ENCODE measurements at places on chromosomes 11 and 22. TPM values are rescaled to one million over a fixed set of nuclear protein-coding genes. Genes with fewer than 3 reads are reported as not detected.

- DNase-seq, result no peak
Measured at GRCh38 chr11:96942855-96943254, 553.0 kb downstream of the JRKL start.

DNA sequence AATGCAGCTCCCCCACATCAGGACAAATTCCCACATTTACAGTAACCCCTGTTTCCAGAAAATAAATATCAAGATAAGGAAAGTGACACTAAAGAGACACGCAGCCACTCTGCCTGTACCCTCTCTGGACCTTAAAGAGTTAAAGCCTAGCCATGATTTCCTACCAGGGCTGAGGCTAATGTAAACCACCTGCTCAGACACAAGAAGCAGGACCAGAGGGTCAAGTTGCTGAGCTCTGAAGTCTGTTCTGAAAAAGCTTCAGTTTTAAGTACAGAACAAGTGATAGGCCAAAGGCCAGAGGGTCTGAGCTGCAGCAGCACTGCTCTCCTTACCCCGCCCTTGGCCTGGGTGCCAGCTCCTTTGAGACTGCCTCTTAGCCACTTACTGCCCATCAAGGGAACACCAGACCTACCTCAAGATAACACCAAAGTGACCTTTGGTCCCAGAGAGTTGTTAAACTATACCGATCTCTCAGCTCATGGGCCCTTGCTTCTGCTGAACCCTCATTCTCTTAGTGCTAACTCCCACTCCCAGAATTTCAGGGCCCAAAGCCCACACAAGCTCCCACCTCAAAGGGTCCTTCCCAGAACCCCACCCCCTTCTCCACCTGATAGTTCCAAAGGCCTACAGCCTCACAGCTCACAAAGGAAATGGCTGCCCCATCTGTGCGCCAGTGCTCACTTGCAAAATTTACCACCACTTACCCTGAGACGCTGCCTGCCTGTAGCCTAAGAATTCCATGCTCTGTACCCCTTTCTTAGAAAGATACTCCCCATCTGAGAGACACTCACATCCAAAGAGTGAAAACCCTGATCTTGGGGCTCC, 40.5 kb downstream of the IL18BP start:
- no peak for DNase-seq

KCNJ5 gene
- 4.8 TPM for polyA plus RNA-seq

- DNase-seq, result no peak
Measured at GRCh38 chr11:61697764-61698163, 17.6 kb downstream of the DAGLA start.

DNA sequence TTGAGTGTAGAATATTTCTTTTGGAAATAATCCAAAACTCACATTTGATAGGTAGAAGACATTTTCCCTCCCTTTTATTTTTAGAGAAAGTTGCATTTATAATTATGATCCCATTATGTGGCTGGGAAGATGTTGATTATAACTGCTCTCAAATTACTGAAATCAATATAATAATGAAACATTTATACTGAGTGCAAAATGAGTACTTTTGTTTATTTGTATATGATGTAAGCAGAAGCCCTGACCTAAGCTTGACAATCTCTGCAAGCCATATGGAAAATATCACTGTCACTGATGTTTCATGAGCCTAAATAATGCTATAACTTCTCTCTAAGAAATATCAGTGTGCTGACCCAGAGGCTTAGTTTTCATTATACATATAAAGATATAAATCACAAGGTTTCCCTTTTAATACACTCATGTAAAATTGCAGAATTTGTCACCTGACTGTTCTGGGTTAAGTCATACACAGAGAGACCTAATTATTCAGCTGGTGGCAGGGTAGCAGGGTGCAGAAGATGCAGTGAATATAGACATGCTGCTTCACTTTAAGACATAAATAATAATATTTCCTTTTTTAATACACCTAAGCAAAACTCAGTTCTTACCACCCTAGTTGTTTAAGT, 99.2 kb downstream of the BBOX1 start:
- DNase-seq, result no peak

TRIM51 gene
- not detected for polyA plus RNA-seq

DNA sequence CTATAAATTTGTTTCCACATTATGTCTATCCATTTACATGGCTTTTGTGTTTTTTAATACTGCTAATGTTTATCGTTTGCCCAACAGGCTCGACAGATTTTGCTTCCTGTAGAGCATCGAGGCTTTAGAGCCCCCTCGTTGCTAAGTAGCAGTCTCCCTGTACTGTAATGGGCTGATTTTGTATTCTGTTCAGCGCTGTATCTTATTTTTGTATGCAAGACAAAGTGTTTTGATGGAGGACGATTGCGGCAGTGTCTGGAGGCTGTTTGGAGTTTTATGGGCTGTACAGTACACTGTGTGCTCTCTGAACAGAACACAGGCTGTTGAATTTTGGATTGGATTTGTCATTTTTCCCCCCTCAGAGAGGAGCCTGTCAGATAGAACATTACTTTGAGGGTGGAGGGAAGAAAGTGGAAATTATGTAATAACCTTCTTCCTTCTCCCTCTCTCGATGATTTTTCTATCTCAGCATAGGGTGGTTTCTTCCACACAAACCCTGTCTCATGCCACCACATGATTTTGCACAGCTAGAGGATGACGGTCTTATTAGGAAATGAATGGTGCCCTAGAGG, 104.4 kb downstream of the ZBTB16 start:
- no peak for DNase-seq

DNA sequence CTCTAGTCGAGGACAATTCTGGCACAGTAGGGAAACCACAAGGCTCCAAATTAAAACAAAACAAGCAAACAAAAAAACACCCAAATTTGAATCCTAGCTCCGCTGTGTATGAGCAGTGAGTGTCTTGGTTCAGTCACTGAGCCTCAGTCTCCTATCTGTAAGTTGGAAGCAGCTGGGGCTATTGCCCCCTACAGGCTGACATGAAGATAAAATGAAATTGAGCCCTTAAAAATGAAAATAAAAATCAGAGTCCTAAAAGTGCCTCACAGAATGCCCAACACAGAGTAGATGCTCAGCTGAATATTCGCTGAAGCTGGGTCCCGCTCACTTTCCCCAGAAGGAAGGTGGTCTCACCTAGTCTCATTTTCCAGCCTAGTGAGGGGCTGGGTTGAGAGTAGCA, 65.2 kb downstream of the PDE2A start:
- no peak for DNase-seq

MRGPRX4 gene
- not detected for polyA plus RNA-seq

DNA sequence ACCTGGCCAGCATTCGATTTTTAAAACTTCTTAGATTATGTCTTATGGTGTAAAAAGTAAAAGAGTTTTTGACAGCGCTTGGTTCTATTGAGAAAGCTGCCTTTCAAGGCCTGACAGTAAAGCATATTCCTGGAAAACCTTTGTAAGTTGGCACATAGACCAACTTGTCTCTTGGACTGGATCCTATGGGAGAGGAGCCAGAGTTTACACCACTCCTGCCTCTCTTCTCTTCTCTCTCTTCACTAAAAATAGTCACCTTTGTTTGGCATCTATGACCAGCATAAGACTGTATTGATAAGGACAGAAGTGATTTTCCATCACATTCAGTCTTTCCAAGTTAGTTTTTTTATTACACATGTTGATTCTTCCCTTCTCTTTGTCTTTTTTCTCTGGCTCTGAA, 33.7 kb downstream of the CSRP3 start:
- no peak for DNase-seq

SAC3D1 gene
- polyA plus RNA-seq, result 9.9 TPM

DNA sequence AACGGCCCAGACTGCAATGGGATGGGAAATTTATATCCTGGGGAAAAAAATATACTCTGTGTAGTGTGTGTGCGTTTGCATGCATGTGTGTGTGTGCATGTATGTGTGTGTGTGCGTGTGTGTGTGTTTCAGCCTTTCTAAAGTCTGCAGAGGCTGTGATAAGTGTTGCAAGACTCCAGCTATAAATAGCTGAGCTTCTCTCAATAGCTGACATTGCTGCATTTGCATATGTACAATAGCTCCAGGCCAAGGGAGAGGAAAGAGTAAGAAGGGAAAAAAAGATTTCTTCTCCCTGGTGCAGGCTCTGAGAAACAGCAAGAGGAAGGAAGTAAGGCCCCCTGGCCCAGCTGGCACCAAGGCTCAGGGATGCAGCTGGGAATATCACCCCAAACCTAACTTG, 483.0 kb downstream of the MN1 start:
- DNase-seq, result no peak

KIAA1671 gene
- 24.8 TPM for polyA plus RNA-seq

MAP4K2 gene
- polyA plus RNA-seq, result 17.0 TPM

ANKK1 gene
- 0.21 TPM for polyA plus RNA-seq

GRCh38 chr22:49613108-49613507, 214.6 kb downstream of the BRD1 start:
- no peak for DNase-seq

- no peak for DNase-seq
Measured at GRCh38 chr11:10139143-10139542, 154.9 kb downstream of the SBF2 start.

SCT gene
- polyA plus RNA-seq, result 0.76 TPM

DNA sequence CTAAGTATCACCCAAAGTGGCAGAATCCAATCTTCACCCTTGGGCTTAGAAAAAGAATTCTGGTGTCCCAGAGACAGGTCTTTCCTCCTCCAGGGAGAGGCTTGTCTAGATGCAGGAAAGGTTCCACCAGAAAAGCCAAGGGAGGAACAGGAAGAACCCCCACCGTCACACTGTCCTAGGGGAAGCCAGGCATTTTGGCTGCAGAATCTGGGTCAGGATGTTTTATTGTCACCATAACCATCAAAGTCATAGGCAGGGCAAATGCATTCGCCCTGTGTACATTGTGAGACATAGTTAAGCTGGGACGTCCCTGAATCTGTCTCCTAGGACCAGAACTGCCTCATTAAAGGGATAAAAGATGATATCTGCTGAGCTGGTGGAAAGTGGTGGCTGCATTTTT, 590.5 kb downstream of the OPCML start:
- no peak for DNase-seq

TCN1 gene
- not detected for polyA plus RNA-seq

DNA sequence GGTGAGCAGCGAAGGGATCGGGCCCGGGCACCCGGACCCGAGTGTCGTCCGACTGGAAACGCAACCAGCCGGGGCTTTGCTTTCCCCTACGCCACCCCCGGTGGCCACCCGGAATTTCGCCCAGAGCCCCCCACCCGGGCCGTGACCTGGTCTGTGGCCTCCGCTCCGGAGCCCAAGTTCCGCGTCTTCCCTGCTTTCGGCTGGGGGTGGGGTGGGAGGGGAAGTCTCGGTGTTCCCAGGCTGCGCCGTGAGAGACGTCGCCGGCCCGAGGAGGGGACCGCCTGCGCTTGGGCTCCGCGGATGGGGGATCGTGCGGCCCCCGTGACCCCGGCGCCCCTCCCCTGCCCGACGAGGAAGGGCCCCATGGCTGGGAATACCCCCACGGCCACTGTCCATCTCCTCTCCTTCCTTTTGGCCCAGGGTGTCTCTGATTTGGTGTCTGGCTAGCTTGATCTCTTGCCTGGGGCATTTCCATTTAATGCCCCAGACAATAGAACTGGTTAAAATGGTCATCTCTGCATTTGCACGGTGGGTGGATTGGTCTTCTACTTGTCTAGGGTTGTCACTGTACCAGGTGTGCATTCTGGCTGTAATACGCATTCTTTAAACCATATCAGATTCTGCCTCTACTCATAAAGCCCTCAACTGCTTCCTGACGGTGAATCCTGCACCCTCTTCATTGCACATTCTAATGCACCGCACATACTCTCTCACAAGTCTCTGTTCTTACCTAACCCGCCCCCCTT, 789 bp downstream of the SIK2 start:
- peak; percentile 20 for DNase-seq

GRCh38 chr11:107864591-107864990, 6.0 kb upstream of the SLC35F2 start:
- no peak for DNase-seq

DNA sequence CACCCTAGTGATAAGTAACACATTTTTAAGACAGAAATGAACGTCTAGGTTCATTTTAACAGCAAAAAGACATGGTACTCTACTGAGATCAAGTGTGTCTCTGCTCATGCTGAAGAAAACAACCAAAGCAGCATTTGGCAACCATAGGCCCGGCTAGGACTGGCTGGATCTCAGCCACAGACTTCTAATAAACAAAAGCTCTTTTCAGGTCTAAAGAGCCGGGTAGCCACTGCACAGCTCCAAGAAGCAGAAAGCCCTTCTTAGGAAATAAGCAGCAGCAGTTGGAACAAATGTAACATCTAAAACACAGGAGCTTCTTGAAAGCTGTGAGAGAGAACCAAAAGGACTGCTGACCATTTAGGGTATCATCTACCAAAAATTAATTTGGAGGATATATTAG, 37.6 kb downstream of the PITPNB start:
- DNase-seq, result no peak

GRCh38 chr11:70153133-70153727, 49.9 kb upstream of the FADD start:
- no peak for DNase-seq

- no peak for DNase-seq
Measured at GRCh38 chr11:130476922-130477491, 28.6 kb downstream of the ADAMTS15 start.

SYT13 gene
- polyA plus RNA-seq, result 12.6 TPM

DEUP1 gene
- polyA plus RNA-seq, result 1.5 TPM

TMA7B gene
- polyA plus RNA-seq, result 0.18 TPM

OR5M11 gene
- polyA plus RNA-seq, result not detected

CTSC gene
- polyA plus RNA-seq, result 325 TPM

DNA sequence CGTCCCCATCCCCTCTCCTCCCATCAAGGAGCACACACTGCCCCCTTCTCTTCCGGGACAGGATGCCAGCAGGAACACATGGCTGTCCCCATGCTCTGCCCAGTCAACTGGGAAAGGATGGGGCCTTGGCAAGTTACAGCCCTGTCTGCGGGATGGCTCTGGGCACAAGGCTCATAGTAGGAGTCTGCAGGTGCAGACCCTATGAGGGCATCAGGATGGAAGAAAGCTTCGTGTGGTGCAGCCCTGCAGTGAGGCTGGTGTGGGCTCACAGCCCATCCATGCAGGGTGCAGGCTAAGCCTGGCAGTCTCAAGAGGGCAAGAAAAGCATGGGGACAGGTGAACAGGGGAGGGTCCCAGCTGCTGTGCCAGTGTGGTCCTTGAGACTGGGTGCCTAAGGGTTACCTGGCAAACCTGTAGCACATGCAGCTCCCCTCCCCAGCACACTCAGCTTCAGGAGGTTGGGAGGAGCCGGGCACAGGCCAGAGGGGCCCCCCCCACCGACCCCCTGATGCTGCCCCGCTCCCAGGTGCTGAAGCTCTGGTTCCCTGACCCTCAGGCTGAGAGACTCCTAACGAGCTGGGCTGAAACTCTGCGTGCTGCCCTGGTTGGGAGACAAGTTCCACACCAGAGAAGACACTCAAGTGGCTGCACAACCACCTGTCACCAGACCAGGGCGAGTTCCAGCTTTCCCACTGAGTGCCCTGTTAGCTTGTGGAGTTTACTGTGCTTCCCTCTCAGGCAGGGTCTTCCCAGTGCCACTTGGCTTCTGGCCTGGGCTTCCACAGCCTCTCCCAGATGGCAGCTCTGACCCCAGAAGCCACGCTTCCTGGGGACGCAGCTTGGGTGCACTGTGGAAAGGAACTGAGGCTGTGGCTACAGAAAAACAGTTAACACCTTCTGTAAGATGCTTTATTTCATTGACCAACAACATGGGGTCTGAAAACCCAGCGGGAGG, 3.3 kb upstream of the SCARF2 start:
- DNase-seq, result no peak

MMP7 gene
- polyA plus RNA-seq, result 25.7 TPM

Data from right renal cortex interstitium (tissue), 3 donors.